ENCODE measurements at places on chromosomes 2 and 18.

- DNase-seq = no peak
Observed at GRCh38 chr2:134429886-134430285, 176.0 kb downstream of the MGAT5 start.

GRCh38 chr18:34953212-34953611 lies 88.0 kb upstream of the MAPRE2 start:
- no peak for DNase-seq

DNA sequence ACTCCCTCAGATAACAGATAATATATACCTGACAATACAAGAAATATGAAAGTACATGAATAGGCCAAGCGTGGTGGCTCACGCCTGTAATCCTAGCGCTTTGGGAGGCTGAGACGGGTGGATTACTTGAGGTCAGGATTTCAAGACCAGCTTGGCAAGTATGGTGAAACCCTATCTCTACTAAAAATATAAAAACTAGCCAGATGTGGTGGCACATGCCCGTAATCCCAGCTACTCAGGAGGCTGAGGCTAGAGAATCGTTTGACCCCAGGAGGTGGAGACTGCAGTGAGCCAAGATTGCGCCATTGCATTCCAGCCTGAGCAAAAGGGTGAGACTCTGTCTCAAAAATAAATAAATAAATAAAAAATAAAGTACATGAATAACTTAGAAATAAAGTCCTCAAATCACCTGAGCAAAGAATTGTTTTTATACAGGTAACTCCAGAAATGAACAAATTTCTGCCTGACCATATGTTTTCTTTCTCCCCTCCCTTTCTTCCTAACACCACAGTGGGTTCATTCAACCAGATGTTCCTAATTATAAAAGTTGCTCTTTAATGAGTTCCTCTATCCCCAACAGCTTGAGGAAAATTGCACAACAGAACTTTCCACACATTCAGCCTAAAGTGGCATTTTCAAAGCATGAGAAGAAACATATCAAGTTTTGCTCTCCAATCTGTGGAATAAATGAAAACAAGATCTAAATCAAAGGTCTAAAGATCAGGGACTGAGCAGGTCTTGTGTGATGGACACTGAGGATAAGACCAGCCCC lies 33.6 kb upstream of the AP1S3 start:
- DNase-seq = no peak

- no peak for DNase-seq
Observed at GRCh38 chr18:63237881-63238692, 81.5 kb downstream of the BCL2 start.

DNA sequence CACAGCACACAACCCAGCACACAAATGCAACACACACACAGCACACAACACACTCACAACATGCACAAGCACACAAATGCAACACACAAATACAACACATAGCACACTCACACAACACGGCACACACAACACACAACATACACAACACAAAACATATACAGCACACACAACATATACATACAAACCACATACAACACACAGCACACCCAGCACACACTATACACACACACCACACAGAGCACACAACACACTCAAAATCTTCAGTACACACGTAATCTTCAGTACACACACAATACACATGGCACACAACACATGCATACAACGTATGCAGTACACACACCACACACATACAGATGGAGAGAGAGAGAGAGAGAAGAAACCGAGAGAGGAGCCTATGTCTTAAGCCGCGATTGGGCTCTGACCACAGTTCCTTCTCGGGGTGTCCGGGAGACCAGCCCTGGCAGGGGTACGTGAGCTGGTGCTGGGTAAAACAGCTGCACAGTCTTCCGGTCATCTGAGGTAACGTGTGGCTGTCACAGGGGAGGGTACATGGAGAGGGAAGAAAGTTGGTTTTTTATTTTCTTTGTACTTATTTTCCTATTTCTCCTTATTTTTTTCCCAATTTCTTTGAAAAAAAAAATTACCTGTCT lies 25.1 kb downstream of the POU3F3 start:
- no peak for DNase-seq

- no peak for DNase-seq
Observed at GRCh38 chr2:175363699-175364098, 182.2 kb upstream of the ATP5MC3 start.

- no peak for DNase-seq
Observed at GRCh38 chr2:148666555-148666954, 22.0 kb downstream of the EPC2 start.

DNA sequence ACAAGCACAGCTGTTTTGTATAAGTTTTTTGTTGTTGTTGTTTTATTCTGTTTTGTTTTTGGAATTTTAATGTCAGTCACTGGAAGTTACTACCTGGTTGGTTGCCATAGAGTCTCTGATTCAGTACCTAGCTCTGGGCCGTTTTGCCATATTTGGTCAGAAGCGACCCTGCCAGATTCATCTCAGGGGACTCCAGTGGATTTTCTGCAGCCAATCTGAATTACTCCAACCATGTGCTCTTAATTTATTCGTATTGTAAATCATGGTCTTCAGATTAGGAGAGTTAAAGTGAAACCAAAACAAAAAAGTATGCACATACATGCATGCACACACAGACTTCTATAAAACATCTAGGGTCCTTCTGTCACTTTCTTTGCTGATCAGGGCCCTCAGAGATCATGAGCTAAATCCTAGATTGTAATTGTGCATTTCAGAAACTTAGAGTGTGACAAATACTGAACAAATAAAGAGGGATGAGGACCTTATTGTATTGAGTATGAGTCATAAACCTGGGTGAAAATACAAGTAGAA lies 317.4 kb upstream of the UBE2E3 start:
- DNase-seq = no peak

- no peak for DNase-seq
Observed at GRCh38 chr2:120780402-120780801, 44.7 kb downstream of the GLI2 start.

- no peak for DNase-seq
Observed at GRCh38 chr18:22213333-22213973, 44.1 kb downstream of the GATA6 start.

DNA sequence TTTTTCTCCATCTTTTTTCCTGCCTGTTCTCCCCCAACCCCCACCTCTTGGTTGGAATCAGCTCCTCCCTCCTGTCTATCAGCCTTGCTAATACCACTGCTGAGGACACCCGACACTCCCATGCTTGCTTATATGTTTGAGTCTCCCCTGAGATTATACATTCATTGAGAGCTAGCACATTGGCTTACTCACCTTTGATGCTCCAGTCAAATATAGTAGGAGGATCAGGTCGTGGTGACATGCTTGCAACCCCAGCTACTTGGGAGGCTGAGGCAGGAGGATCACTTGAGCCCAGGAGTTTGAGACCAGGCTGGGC lies 91.5 kb upstream of the CCBE1 start:
- no peak for DNase-seq

Data from T-cell (primary cell).